ENCODE measurements at places on chromosomes 5 and 9.
A peak's percentile ranks its signal among the peaks of the same experiment; 100 is the strongest.

DNA sequence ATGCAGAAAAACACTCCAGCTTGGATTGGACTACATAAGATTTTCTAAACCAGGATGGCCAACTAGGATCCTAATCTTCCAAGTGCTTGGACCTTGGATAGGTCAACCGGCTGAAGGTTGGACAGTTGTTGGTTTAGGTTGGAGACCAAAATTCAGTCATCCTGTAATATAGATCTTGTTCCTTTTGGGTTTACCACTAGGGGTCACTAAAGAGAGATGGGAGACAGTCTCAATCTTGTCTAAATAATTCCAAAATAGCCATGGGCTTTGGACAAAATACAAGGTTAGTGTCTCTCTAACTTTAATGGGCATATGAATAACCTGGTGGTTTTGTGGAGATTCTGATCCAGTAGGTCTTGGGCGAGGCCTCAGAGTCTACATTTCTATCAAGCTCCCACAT lies 148.7 kb upstream of the ERCC6L2 start:
- no peak for DNase-seq

DNA sequence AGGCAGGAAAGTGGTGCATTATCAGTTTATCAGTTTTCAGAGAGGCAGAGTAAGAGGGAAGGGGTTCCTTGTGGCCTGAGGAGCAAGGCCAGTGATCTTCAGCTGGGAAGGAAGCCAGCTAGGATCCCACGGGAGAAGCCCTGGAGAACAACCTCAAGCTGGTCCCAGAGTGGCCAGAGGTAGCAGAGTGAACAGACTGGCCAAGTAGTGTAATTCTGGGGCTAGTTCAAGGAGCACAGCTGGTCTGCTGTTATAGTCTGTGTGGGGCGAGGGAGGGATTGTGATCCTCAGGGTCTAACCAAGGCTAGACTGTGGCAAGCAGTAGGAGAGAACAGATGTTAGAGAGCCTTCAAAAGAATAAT lies 164.6 kb downstream of the CARTPT start:
- DNase-seq: no peak

DNA sequence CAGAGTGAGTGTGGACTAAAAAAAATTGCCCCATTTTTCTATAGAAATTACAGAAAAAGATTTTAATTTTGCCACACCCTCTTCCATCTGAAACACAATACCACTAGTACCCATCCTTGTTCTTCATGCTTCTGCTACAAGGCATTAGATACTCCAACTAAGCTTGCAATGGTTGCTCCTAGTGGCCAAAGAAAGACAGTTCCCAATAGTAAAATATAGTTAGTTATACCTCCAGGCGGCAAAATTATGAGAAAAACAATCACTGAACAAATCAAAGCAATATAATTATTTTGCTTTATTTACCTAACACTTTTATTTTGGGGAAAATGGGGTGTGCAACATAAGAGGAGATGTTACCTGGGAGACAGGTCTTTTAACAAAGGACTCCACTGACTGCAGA lies 101.2 kb downstream of the RAPGEF6 start:
- no peak for DNase-seq

GRCh38 chr5:67154556-67155206 lies 41.9 kb downstream of the CD180 start:
- no peak for DNase-seq

DNA sequence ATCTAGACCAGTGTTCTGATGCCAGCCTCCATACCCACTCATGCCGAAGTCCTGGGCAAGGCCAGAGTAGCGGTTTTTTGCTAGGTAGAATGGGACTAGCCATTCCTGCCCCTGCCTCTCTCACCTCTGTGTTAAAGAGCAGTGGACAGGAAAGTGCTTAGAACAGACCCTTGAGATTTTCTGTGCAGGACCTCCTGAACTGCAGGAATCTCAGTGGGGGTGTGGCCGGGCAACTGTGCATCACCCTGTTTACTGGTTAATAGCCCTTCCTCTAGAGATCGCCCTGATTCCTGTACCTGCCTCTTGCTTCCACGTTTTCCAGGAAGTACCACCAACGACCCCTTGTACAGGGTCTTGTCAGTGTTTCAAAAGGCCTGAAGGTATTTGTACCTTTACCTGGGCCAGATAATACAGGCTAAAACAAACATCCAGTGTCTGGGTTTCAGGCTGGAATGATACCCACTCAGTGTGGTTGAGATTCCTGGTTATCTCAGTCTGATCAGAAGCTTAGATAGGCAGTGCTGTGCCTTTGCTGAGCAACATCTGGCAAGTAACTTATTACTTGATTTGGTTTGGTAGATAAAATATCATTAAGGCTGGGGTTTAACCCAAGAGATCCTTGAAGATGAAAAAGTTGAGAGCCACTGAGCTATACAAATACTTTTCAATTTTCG lies 65.9 kb downstream of the RGS3 start:
- no peak for DNase-seq

- DNase-seq: no peak
Measured at GRCh38 chr5:171850324-171850947, 64.8 kb downstream of the SMIM23 start.

GRCh38 chr5:96927008-96927407 lies 8.9 kb upstream of the LNPEP start:
- no peak for DNase-seq

DNA sequence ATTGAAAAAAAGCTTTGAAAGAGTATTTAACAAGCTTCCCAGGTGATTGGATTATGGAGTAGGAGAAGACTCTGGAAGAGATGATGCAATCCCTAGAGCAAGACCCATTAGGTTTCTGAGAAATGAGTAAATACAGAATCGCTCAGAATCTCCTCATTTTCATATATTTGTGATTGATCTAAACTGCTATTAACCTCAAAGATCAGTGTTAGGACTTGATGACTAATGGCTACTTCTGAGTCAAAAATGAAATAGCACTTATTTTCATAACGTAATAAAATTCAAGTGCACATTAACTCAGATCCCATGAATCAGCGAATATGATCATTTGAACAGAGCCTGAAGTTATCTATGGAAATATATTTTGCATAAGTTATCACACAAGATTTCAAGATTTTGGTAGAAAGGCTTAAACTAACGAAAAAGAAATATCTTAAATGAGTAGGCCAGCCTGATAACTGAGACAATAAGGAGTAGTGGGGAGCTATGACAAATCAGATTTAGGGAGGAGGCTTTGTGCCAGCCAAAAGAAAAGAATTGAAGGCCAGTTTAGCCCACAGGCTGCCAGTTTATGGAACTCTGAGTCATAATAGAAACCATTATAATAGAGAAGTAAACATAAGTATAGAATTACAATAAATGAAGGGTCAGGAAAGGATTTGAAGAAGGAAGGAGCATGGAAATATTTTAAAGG lies 106.7 kb upstream of the OSMR start:
- no peak for DNase-seq

- no peak for DNase-seq
Measured at GRCh38 chr5:170554521-170555267, 50.9 kb downstream of the KCNIP1 start.

GRCh38 chr9:82535432-82535998 lies 527.4 kb downstream of the RASEF start:
- DNase-seq: no peak

DNA sequence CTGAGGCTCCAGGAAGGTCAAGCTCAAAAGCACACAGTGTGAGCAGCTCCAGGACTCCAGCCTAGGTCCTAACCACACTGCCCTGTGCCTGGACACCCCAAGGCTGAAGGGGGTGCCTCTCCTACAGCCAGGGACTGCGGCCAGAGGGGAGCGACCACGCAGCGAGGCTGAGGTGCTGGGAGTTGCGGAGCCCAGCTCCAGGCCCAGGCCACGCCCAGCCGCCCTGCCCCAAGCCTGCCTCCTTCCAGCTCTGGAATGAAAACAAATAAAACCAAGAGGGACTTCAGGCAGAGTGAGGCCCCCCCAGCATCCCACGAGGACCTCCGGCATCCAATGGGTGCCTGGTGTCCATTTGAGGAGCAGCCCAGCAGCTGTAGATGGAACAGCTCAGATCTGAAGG lies 15.2 kb downstream of the VAV2 start:
- no peak for DNase-seq

DNA sequence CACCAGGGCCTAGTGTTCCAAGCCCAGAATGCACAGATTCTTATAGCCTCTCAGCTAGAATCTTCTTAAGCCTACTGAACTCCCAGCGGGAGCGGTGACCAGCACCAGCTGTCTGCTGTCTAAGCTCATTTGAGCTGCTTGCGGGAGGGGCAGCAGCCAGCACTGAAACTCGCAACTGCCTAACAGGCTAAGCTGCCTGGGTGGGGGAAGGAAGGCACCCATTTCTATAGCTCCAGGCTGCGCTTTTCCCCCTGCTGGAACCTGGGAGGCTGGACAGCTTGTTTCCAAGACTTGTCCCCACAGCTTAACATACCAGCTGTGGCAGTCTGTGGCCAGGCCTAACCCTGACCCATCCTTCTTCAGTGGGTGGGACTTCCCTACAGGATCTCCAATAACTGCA lies 512.9 kb downstream of the EFNA5 start:
- no peak for DNase-seq

- DNase-seq: no peak
Measured at GRCh38 chr9:98168941-98169488, 23.4 kb downstream of the CORO2A start.

DNA sequence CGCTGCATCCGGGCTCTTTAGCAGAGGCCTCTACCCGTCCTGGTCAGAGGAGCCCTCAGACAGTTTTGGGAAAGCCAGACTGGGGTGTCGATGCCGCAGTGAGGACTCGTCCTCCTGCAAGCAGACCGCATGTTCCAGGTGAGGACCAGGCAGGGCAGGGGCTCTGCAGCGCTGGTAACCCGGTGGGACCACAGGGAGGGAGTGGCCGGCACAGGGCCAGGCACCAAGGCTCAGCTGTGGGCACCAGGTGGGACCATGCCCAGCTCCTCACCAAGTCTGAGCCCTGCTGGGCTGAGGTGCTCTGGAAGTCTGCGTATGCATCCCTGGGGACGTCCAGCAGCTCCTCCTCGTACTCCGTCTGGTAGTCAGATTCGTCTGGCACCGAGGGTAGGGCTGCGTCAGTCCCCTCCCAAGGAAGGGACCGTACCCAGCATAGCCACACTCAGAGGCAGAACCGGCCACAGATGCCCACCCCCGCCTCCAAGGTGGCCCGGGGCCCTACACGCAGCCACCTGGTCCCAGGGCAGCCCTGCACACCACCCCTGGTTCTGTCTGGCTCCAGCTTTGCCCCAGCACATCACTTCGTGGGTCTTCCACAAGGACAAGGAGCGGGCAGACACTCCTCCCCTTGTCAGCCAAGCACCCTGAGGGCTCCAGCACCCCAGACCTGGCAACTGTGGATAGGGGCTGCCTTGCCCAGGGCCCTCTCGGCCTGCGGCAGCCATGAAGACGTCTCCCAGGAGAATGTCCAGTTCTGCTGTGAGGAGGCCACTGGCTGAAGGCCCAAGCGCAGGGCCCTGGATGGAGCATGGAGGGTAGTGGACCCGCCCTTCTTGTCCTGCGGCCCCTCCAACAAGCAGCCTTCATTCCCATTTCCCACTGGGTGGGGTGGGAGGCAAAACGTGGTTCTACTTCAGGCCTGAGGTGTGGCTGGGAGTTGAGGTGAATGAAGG lies 1.5 kb upstream of the NSMF start:
- DNase-seq: no peak

- no peak for DNase-seq
Measured at GRCh38 chr9:72814083-72814597, 138.7 kb downstream of the ALDH1A1 start.

- no peak for DNase-seq
Measured at GRCh38 chr9:75713335-75713734, 177.1 kb upstream of the PCSK5 start.

DNA sequence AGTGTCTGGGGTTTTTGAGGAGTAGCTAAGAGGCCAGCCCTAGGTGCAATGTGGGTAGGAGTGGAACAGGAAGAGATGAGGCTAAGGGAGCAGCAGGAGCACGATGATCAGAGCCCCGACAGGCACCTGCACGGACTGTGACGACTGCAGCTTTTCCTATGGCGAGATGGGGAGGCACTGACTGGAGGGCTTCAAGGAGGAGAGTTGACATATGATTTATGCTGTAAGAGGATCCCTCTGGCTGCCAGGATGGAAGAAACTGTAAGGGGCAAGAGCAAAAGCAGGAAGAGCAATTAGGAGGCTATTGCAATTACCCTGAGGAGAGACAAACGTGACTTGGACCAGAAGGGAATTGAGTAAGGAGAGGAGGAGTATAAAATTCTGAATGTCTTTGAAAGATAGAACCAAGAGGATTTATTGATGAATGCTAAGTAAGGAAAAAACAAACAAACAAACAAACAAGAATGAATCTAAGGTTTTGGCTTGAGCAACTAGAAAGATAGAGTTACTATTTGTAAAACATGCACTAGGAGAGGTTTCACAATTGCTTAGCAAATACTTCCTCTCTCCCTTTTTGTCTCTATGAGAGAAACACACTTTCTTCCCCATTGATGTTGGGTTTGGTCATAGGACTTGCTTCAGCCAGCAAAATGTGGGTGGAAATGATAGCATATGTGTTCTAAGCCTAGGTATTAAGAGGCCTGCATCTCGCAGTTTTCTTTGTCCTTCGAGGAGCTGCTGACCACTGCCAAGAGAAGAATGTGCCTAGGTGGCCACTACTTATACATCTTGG lies 32.9 kb downstream of the TRPC7 start:
- DNase-seq: no peak

- DNase-seq: peak; percentile 23
Measured at GRCh38 chr5:179732918-179733771, 523 bp downstream of the MAML1 start.

DNA sequence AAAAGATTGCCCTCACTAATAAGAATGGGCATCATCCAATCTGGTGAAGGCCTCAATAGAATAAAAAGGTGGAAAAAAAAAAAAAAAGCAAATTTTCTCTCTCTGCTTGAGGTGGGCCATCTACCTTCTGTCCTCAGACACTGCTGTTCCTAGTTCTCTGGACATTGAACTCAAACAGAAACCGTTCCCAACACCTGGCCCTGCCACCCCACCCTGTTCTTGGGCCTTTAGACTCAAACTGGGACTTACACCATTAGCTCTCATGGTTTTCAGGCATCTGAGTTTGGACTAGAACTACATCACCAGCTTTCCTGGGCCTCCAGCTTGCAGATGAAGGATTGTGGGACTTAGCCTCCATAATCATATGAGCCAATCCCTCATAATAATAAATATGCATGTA lies 71.0 kb downstream of the SSBP2 start:
- DNase-seq: no peak

DNA sequence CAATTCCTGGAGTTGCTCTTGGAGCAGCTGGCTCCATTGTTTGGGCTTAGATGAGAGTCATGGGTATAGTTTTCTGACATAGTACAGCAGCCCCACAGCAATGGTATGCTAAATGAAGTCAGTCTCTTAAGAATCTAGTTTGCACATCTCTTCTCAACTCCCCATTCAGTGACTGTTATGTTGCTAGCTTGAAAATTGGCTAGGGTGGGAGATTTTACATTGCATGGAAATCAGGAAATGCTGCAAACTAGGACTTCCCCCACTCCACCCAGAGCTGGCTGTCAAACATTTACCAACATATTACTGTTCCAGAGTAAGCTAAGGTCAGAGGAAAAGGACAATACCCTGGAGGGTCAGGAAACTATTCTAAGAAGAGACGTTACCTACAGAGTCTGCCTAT lies 17.6 kb upstream of the FCHO2 start:
- DNase-seq: no peak

GRCh38 chr5:144585681-144586080 lies 415.0 kb downstream of the KCTD16 start:
- no peak for DNase-seq

All from T-helper 1 cell (primary cell).